ENCODE measurements at places on chromosomes 3 and 15.
A peak's percentile ranks its signal among the peaks of the same experiment; 100 is the strongest.

DNA sequence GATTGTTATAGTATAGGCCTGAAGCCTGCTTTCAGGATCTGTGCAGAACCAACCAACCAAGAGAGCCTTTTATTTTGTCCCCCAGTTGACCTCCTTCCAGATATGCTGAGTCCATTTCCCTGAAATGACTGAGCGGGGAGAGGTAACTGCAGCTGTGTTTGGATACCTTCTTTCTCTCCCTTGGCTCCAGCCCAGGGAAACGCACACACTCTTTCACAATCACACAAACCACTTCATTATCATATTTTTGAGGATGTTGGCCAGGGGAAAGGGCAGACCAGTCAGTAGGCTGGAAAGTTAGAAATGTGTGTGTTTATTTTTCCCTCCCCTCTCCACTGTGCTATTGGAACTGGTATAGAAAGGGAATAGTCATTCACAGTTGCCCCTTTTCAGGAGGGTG, 417.7 kb upstream of the TBL1XR1 start:
- DNase-seq = peak; percentile 47

GRCh38 chr3:181265750-181266333, 276.3 kb upstream of the DNAJC19 start:
- DNase-seq = no peak

GRCh38 chr15:35858707-35859106, 312.7 kb upstream of the DPH6 start:
- no peak for DNase-seq

GRCh38 chr3:123314359-123315270, 112.9 kb downstream of the SEC22A start:
- DNase-seq = no peak
